Endothelial cell of umbilical vein (primary cell): ENCODE measurements at places on chromosomes 1 and 21. TPM values are rescaled to one million over a fixed set of nuclear protein-coding genes. Genes with fewer than 3 reads are reported as not detected.
A peak's percentile ranks its signal among the peaks of the same experiment; 100 is the strongest.

- DNase-seq = no peak
Measured at GRCh38 chr1:41444785-41445184, 39.7 kb downstream of the EDN2 start.

DNA sequence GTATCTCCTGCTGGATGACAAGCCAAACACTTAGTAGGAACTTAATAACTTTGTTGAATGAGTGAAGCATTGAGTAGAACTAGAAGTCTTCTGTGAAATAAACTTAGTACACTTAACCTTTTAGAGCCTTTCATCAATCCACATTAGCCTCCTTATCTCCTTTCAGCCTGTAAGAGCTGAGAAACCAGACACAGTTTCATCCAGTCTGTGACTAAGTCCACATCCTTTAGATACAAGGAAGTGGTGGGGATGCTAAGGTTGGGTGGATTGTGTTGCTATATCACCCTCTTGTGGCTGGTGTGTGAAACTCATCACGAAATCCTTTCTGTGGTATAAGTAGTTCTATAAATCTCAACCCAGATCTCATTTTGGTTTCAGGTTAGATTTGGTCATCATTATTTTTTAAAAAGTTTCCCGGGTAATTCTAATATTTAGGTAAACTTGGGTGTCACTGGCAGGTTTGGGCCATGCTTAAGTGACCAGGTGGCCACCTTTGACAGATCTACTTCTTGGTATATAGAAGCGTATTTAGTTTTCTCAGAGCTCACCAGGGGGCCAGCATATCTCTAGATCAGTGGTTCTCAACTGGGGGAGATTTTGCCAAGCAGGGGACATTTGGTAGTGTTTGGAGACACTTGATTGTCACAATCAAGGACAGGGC is 27.8 kb upstream of the CD84 start:
- peak; percentile 70 for DNase-seq

The HAPLN2 gene
- total RNA-seq = not detected in 2 replicates

- no peak for DNase-seq
Measured at GRCh38 chr1:86541859-86542258, 5.0 kb upstream of the CLCA4 start.

DNA sequence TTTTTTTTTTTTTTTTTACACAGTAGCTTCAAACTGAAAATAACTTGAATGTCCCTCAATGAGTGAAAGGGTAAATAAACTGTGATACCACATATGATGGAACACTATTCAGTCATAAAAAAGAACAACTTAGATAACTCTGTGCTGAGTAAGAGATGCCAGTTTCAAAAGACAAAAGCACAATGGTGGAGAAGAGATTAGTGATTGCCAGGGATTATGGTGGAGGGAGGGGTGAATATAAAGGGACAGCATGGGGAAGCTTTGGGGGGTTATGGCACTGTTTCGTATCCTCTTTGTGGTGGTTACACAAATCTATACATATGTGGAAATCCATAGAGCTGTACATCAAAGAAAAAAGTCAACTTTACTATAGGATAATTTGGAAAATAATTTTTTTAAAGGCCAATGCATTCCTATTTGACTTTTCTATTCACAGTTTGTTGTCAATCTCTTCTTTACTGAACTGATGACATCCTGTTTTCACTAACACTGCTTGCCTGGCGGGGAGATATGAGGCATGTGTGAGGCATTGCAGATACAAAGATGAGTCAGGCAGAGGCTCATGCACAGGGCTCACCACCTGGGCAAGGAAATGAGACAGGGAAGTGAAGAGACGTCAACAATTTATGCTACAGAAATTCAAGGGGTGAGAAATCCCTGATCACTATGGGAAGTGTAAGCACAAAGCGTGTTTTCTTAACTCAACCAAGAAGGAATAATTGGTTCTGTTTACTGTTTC is 302.7 kb downstream of the DUSP10 start:
- peak; percentile 87 for DNase-seq

- DNase-seq = no peak
Measured at GRCh38 chr1:22117238-22117637, 25.7 kb downstream of the WNT4 start.

DNA sequence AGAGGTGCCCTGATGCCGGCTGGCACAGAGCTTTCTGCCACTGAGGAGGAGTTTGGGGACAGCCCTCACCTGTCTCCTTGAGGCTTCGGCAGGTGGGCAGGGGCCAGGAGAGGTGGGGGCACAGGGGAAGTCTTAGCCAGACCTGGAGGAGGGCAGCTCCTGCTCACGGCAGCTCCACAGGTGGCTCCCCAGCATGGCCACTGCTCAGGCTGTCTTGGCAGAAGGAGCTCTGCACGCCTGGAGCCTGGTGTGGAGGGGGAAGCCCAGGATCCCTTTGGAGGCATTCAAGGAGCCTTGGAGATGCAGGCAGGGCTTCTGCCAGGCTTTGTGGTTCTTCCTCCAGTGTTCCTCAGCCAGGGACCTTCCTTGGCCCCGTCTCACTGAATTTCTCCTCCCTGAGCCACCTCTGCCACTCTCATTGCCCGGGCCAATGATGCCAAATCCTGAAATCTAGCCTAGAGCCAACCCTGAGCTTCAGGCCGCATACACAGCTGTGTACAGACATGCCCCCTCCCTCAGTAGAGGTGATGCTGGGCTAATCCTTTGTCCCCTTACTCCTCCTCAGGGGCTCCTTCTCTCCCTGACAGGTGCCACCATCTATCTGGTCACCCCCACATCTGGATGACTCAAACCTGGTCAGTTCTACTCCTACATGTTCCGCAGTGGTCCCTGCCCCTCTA is 251.8 kb upstream of the VAMP3 start:
- DNase-seq = no peak

DNA sequence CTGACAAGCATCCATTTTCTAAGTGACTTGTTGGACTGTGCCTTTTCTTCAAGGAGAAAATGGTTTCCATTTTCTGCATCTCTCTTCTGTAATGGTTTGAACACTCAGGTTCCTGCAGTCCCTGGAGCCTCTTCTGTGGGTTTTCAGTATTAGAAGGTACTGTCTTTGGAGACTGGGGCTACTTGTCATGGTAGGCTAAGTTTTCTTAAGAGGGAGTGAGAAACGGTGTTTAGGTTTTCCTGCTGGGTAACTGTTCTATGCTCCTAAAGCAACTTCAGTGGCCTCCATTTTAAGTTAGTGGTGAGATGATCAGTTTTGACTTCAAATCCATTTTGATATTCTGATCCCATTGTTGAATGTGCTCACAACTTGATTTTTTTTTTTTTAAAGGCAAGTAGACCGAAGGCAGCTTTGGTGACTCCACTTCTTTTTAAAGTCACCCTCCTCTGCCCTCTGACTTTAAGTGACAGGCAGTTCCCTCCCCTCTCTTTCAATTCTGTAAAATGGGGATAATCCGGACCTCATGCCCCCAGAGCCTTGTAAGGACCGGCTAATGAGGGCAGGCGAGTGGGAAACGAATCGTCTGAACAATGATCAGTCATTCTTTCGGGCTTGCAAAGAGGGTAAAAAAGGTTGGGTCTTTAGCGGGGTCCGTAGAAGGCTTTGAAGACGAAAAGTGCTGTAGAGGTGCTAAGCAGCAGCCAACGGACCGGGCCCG is 1.0 kb upstream of the ARID1A start:
- DNase-seq = no peak

The CRB1 gene
- not detected in 2 replicates for total RNA-seq

DNA sequence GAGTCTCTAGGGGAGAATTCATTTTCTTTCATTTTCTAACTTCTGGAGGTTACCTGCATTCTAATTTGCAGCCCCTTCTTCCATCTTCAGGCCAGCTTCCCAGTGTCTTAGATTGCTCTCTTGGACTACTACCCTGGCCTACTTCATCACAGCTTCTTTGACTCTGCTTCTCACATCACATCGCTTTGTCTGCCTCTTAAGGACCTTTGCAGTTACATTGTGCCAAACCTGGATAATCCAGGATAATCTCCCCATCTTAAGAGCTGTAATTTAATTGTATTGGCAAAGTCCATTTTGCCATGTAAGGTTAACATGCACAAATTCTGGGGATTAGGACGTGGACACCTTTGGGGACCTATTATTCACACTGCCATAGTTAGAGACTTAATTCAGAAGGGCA is 18.4 kb downstream of the RNF2 start:
- DNase-seq = no peak

GRCh38 chr1:81978945-81979344 is 178.2 kb downstream of the ADGRL2 start:
- peak; percentile 22 for DNase-seq

GRCh38 chr1:237938553-237938952 is 47.8 kb upstream of the ZP4 start:
- no peak for DNase-seq

- DNase-seq = no peak
Measured at GRCh38 chr1:116558140-116558549, 12.7 kb downstream of the CD58 start.

GRCh38 chr1:229563701-229564100 is 5.2 kb upstream of the ABCB10 start:
- DNase-seq = no peak

DNA sequence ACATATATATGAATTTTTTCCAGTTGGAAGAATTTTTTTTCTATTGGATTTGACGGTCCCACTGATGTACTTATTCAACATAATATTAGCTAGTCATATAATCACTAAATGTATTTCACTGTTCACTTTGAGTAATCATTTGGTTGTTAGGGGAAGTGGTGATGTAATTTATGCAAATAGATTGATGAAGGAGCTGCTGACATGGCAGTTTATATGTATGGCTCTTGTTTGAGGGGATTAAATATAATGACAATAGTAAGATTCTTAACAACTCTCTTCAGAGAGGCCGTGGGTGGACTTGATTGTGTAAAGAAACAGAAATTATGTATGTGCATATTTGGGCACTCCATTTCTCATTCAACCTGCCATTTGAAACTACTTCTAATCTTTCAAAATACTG is 653.6 kb upstream of the ADGRL4 start:
- DNase-seq = no peak

The LHX8 gene
- total RNA-seq = not detected in 2 replicates

DNA sequence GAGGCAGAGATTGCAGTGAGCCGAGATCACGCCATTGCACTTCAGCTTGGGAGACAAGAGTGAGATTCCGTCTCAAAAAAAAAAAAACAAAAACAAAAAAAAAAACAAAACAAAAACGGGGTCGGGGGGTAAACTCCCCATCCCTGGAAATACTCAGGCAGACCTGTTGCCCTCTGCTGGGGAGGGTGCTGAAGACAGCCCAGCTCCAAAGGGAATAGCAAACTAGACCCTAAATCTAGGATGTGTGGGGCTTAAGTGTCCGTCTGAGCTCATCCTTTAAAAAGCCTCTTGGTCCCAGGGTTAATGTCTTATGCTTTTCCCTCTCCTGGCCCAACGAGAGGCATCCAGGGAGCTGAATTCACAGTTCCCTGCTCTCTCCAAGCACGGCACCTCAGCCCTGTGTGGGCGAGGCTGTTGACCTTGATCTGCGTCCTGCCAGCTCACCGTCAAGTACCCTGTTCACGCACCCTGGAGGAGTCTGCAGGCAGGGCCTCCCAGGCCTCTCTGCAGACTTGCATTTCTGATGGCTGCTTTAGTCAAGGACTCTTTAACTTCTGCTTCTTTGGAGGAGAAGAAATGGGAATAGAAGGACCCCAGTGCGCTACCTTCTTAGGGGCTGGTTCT is 22.3 kb downstream of the KCND3 start:
- no peak for DNase-seq

- DNase-seq = no peak
Measured at GRCh38 chr1:247337961-247338360, 6.3 kb upstream of the ZNF496 start.

The BRINP3 gene
- not detected in 2 replicates for total RNA-seq

DNA sequence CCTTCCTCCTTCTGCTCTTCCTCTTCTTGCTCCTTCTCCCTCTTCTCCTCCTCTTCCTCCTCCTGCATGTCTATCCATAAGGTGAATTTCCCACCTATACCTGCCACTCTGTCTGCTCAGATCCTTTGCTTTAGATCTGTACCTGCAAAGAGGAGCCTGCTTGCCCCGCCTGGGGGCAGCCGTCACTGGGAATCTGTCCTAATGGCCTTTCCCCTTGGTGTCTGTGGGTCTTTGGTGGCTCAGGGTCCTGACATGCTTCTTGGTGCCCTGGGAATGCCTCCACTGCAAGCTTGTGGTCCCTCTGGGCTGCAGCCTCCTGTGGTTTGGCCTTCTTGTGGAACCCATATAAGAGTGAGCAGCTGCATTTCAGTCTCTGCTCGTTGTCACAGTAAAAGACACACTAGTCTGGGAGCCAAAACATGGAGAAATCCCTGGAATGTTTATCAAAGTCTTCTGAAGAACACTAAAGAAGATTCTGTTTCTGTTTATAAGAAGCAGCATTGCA is 79.5 kb upstream of the CSF3R start:
- no peak for DNase-seq

DNA sequence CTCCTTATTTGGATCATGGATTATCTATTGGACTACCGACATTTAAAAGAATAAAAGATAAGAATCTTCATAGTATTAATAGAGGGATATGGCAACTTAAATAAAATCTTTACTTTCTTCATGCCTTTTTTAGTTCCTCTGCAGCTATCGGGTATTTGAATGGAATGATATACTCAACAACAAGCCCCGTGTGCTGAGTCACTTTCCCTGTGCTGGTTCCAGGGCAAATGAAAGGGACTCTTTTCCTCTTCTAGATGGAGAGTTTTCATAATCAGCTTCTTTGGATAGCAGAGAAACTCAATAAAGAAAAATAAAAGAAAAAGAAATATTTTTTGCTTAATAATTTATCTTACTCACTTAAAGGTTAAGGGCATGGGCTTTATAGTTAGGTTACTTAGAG is 213.7 kb downstream of the LRRC40 start:
- DNase-seq = no peak

- DNase-seq = no peak
Measured at GRCh38 chr1:209715314-209715713, 10.7 kb downstream of the HSD11B1 start.

The RSPH1 gene
- not detected in 2 replicates for total RNA-seq

GRCh38 chr21:26501495-26502021 is 71.5 kb downstream of the CYYR1 start:
- no peak for DNase-seq

The HTR1D gene
- 1.5 and 2.2 TPM in 2 replicates for total RNA-seq

The RGS1 gene
- total RNA-seq = not detected in 2 replicates

DNA sequence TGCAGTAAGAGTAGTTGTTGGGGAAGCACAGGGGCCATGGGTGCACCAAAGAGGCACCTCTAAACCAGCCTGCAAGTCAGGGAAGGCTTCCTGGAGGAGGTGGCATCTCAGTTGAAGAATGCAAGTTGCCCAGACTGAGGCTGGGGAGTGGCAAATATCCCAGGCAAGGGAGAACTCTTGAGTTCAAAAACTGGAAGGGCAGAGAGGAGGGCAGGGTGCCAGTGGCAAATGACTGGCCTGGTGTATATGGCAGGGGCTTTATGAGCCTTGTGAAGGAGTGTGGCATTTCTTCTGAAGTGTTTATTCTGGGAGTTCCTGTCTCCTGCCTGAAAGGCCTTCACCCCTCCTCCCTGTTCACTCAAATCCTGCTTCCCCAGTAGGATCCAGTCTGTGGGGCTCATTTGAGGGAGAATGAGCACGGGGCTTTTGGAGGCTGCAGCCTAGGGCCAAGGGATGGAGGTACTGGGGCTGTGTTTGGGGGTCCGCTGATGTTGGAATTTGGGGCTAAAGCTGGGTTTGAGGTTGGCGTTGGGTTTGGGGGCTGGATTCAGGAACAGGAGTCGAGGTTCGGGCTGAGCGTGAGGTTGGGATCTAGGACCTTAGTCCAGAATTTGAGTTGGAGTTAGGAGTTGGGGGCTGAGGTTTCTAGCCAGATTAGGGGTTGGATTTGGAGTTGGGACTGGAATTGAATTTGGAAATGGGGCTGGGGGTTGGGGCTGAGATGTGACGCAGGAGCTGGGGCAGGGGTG is at the start of gene TMEM125:
Gene TMEM125, plus strand, starts transcription at position 357 of the 749 bp plus-strand sequence. CDS start 2,740 bp downstream, outside the sequence.
- DNase-seq = no peak

The DMAP1 gene
- total RNA-seq = 40.9 and 42.9 TPM in 2 replicates
